ENCODE measurements at places on chromosomes 4 and X.
A peak's percentile ranks its signal among the peaks of the same experiment; 100 is the strongest.

DNA sequence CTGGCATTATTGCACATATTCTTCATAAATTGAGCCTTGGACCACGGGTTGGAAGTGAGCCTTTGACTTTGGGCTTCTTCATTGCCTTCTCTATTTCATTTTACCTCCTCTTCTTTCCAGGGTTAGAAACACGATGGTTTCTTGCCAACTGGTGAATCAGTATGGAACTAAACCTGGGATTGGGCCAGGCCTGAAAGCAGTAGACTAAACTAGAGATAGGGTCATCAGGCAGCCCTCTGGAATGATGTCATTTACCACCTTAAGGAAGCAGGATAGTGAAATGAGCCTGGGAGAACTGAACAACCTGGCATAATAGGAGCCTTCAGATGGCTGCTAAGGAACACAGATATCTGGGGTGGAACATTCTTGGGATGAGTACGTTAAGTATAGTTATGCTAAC is 67.5 kb upstream of the ATP8A1 start:
- no peak for DNase-seq

DNA sequence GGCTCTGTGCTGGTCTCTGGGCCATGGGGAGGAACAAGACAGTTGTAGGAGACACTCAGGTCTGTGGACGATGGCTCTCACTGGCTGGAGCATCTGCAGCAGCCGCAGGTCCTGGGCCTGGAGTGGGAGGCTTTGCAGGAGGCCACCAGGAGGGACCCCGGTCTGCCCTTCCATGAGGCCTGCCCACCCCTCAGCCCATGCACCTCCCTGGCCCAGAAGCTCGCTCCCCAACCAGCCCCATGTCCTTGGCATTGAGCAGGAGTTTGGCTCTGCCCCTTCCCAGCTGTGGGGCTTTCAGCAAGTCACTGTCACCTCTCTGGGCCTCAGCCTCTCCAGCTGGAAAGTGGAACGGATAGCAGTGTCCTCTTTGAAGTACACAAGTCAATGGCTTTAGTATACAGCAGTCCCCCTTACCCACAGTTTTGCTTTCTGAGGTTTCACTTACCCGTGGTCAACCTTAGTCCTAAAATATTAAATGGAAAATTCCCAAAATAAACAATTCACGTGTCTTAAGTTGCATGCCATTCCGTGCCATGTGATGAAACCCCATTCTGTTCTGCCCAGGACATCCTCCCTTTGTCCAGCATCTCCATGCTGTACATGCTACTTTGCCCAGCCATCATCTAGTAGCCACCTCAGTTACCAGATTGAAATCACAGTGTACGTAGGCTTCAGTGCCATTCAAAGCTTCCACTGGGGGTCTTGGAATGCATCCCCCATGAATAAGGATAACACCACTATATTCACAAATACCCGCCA is 104.0 kb downstream of the CPZ start:
- no peak for DNase-seq

DNA sequence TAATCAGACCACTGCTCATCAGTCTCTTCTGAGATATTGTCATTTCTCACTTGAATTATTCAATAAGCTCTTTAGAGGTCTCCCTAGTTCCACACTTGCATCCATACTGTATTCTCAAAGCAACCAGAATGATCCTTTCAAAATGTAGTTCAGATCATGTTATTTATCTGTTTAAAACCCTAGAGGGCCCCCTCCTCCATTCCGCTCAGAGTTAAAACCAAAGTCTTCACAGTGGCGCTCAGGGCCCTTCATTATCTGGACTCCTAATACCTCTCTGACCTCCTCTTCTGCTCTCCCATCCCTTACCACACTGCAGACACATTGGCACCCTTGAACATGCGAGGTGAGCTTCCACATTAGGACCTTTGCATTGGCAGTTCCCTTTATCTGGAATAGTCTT is 32.7 kb upstream of the HPGDS start:
- no peak for DNase-seq

DNA sequence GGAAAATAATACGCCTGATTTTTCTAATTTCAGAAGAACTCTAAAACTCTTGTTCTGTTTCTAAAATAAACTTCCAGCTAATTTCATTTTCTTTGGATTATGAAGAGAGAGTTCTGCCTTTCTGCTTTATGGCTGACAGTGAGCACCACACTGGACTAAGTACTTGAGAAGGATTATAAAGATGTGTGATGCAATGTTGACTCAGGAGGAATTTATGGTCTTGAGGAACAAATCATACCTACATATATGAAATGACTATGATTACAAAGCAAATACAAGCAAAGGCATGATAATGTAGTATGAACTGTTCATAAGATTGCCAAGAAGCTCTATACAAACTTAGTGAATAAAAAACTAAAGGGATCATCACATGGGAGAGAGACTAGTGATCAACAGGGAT is 13.0 kb upstream of the SLC25A5 start:
- peak; percentile 41 for DNase-seq

GRCh38 chr4:53805291-53805690 is 214.0 kb upstream of the LNX1 start:
- no peak for DNase-seq

All from adipocyte (in vitro differentiated cells).